ENCODE measurements at places on chromosomes 6 and 20. TPM values are rescaled to one million over a fixed set of nuclear protein-coding genes. Genes with fewer than 3 reads are reported as not detected.

DNA sequence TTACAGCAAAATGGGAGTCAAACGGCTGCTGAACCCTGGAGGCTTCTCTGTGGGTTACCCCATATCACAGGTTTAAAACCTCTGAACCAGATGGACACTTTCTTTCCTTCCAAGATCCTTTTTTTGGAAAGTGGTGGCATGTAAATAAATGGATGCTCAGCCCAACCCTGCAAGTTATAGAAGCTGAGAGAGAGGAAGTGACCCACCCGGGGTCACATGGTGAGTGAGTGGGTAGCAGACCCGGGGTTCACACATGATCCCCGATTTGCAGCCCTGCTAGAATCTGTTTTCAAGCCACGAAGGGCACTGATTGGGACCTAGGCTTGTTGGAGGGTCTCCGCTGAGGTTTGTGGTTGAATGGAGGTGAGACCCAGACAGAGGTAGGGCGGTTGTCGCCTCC, 32.0 kb downstream of the SIRPA start:
- H3K27me3 ChIP-seq = peaks cover 4% of the 10 kb centered on the region
- no peak overlapping the region for H3K27ac ChIP-seq
- no peak for DNase-seq
- H3K36me3 ChIP-seq = no peaks in the 10 kb centered on the region
- no peaks in the 10 kb centered on the region for H3K4me1 ChIP-seq

DNA sequence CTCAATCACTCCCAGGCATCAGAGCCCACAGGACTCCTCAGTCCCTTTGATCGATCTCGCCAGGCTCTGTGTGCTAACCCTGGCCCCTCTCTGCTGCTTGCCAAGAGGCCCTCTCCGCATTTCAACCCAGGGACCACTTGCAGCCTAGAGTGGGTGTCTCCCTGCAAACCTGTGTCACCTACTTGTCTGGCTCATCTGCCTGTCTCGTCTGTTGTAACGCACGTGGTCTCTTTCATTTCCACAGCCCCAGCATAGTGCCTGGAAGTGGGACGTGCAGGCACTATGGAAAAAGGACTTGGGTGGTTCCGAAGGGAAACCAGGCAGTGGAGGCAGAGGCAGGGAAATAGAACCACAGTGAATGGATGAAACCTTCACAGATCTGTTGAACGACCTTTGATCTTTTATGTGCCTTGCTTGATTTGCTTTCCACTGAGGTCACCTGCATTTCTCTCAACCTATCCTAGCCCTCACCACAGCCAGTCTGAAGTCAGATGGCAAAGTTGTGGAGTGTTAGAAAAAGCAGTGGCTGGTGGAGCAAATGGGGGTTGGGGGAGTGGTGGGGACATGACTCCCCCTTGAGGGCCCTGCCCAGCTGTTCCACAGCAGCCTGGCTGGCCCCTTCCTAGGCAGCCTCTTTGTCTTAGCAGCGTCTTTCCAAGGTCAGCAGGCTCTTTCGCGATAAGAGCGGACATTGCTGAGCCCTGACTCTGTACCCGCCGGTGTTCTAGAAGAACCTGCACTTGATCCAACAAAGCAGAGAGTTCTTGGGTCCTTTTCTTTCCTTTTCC, 55.8 kb upstream of the TAGAP start:
- no peaks in the 10 kb centered on the region for H3K36me3 ChIP-seq
- H3K27ac ChIP-seq = no peak overlapping the region
- no peak for DNase-seq
- no peak overlapping the region for H3K4me3 ChIP-seq
- H3K4me1 ChIP-seq = peaks cover 24% of the 10 kb centered on the region
- H3K27me3 ChIP-seq = peaks cover 6% of the 10 kb centered on the region

Gene C4A
- 9.3 TPM for total RNA-seq

DNA sequence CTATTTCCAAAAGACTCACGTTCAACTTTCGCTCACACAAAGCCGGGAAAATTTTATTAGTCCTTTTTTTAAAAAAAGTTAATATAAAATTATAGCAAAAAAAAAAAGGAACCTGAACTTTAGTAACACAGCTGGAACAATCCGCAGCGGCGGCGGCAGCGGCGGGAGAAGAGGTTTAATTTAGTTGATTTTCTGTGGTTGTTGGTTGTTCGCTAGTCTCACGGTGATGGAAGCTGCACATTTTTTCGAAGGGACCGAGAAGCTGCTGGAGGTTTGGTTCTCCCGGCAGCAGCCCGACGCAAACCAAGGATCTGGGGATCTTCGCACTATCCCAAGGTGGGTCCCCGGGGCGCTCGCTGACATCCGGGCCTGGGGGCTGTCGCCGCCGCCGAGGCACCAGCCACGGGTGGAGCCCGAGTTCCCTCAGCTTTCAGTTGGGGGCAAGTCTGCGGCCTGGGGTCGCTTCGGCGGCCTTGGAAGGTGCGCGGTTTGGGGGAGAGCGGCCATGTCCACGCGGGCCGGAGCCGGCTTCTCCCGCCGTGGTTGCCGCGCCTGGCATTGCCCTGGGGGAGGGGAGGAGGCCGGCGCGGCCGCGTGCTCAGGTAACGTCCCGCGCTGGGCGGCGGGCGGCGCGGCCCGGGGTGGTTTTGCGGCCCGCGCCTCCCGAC, 429 bp downstream of the AMD1 start:
- H3K36me3 ChIP-seq = no peaks in the 10 kb centered on the region
- H3K4me3 ChIP-seq = peak overlapping the region; percentile 97
- H3K27me3 ChIP-seq = peaks cover 10% of the 10 kb centered on the region
- peak overlapping the region; percentile 97 for H3K27ac ChIP-seq
- H3K4me1 ChIP-seq = peaks cover 14% of the 10 kb centered on the region

- no peak overlapping the region for H3K27ac ChIP-seq
- peaks cover 7% of the 10 kb centered on the region for H3K4me1 ChIP-seq
- no peaks in the 10 kb centered on the region for H3K27me3 ChIP-seq
Measured at GRCh38 chr6:7809346-7809745, 83.4 kb downstream of the BMP6 start.

Data from glutamatergic neuron (in vitro differentiated cells).